HepG2 (cell line): ENCODE measurements at places on chromosomes 2 and 18. TPM values are rescaled to one million over a fixed set of nuclear protein-coding genes. Genes with fewer than 3 reads are reported as not detected.

DNA sequence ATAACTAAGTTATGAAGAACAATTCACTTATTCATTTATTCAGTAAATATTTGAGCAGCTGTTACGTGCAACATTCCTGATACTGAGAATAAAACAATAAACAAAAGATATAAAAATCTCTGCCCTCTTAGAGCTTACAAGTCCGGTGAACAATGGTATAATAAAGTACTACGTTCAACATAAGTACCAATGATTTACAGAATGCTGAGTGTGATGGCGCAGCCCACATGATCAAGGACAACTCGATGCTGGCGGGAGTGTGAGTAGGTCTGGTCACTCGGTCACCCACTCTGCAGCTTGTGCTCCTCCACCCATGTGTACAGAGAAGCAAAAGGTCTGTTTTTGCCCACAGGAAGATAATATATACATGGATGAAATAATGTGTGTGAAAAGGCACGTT, 254.3 kb downstream of the BCL11A start:
- DNase-seq, result no peak

The MC5R gene
- total RNA-seq, result not detected in 2 replicates

DNA sequence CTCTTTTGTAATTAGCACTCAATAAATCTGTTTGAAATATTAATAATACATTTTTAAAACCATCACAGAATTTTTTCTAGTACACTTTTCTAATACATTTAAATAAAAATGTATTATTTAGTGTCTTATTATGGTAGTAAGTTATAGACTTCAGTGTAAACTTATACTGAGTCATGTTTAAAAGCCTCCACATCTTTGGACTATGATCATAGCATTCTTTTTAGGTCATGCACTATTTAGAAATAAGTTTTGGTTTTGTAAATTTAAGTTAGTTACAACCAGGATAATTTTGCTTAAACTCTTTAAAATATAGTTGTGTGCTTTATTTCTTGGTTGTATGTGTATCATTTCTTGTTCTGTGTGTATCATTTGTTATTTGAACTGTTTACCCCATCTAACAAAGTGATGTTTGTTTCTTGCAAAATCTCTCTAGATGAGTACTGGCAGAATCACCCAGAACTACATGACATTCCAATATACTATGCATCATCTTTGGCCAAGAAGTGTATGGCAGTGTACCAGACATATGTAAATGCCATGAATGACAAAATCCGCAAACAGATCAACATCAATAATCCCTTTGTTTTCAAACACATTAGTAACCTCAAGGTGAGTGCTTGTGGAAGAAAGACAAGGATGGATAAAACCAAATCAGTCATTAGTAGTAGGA, 16.7 kb downstream of the CPSF3 start:
- DNase-seq, result no peak

DNA sequence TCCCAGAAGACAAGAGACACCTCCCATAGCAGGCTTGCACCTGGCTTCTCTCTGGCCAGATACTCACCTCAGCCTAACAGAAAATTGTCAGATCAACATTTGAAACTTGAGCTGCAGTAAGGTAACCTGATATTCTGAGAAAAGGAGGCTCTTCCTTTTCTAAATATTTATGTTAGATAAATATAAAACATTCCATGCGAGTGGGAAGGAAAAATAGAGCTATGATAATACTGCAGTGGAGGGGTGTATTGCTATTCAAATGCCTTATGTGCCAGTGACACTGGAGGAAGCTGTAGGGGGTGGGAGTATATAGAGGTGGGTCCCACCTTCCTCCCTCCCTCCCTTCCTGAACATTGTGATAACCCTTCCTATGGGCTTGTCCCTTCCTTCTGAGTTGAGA, 515.5 kb upstream of the CHAC2 start:
- DNase-seq, result no peak

GRCh38 chr2:167933097-167933814, 314.1 kb downstream of the STK39 start:
- no peak for DNase-seq

DNA sequence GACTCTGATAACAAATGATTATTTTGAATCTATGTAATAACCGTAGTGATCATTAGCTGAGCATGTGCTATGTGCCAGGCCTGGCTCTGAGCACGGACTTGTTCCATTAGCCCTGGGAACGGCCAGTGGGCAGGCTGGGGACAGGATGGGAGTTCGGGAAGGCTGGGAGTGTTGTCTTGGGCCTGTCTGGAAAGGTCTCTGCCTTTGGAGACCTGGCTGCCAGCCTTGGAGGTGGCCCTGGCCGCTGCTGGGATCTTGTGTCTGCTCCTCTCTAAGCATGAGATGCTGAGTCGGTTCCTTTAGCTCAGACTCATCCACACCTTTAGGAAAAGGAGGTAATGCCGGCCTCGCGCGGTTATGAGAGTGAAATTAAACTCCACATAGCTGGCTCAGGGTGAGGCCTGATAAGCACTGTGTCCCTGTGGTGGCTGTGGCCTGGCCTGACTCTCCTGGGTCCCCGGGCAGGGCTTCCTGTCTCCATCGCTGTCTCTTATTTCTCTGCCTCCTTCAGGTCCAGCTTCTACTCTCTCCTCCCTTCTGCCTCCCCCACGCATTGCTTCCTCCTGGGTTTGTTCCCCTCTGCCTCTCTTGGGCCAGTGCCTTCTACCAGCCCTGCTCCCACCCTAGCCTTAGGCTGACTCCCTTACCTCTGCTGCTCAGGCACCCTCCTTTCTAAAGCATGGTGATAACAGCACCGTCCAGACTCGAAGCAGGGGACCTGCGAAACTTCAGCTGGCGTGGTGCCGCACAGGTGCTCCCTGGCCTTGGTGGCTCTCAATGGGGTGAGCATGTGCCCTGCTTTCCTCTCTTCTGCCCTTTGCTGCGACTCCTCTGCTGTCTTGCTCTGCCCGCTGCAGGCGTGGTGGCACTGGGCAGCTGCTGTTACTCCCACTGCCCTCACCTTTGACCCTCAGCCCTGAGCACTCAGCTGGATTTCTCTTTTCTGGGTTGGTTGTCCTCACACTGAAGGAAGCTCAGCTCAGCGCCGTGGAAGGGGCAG, 41.8 kb downstream of the NCK2 start:
- no peak for DNase-seq

The MROH2A gene
- total RNA-seq, result 0.04 TPM in 1 of 2 replicates, not detected in the other

- no peak for DNase-seq
These were observed 83.3 kb downstream of the SMIM21 start for GRCh38 chr18:75344161-75344560.

The SPP2 gene
- total RNA-seq, result not detected in 2 replicates

DNA sequence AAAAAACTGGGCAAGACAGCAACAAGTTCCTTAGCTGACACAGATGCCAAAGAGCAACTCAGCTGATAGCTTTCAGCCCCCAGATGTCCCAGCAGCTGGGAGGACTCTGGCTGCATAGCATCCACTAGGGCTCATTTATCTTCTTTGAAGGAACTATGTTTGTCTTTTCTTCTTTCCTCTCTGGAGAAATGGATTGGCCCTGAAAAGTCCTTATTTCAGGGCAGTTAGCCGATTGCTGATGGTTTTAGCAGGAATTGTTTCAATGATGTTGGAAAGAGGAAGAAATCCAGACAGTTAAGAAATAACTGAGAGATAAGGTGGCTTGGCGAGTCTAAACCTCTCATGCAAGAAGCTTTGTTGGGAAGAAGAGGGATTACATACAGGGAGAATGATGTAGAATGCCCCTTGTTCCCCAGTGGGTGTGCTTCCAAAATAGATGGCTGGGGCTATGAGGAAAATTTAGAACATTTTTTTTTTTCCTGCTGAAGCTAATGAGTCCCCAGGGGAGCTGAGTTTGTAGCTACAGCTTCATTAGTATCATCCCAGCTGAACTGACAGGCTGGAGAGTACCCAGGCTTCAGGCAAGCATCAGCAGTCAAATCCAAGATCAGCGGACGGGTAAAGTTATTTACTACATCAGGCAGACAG, 33.6 kb upstream of the SERPINE2 start:
- no peak for DNase-seq

The TDRD15 gene
- total RNA-seq, result 0.28 and 0.29 TPM in 2 replicates

DNA sequence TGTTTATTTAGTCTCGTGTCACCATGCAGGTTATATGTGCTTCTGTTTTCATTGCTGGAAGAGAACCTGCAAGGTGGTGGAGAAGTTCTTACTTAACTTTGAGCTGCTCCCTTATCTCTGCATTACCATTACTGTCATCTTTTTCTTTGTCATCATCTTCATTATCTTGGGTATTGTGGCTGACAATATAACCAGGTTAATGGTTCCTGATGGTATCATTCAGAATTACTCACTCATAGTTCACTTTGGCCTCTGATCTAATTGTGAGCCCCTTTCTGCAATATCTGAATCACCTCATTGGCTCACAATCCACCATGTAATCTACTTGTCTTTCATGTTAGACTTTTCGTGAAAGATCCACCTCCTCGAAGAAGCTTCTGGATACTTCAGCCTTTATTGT, 5.0 kb downstream of the CD28 start:
- no peak for DNase-seq

- no peak for DNase-seq
These were observed 109.6 kb downstream of the GLI2 start for GRCh38 chr2:120845277-120845676.

DNA sequence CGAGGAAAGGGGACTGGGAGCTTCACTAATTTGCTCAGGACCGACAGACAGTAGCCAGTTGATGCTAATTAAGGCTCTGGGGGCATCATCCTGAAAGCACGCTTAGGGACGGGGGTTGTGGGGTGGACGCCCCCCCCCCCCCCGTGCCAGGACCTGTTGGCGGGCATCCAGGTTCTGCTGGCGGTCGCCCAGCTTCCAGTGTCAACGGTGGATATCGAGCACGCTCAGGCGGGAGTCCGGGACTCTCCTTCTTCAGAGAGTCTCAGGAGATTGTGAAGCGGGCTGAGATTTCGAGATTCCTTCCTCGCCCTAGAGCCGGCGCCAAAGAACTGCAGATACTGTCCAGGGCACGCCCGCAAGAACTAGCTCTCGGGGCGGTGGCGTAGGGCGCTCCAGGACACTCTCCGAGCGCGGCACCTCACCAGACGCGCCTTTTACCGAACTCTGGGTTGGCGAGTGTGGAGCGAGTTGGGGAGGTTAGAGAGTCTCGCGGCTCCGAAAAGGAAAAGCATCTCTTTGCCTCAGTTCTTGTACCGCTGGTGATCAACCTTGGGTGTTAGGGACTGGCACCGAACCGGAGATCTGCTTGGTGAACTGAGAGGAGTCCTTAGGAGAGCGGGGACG, 5.6 kb downstream of the RAX start:
- no peak for DNase-seq

The PIK3C3 gene
- total RNA-seq, result 46.4 and 63.8 TPM in 2 replicates

- no peak for DNase-seq
These were observed 30.0 kb upstream of the ERMN start for GRCh38 chr2:157355618-157356017.

The ADAM23 gene
- 0.04 TPM in 1 of 2 replicates, not detected in the other for total RNA-seq

DNA sequence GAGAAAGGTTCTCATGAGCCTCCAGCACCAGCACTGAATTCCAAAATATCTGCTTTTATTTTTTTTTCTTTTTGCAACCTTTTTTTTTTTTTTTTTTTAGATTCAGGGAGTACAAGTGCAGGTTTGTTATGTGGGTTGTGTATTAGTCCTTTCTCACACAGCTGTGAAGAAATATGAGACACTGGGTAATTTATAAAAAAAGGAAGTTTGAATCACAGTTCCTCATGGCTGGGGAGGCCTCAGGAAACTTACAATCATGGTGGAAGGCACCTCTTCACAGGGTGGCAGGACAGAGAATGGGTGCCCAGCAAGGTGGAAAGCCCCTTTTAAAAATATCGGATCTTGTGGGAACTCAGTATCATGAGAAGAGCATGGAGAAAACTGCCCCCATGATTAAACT, 7.9 kb upstream of the TMX3 start:
- no peak for DNase-seq

DNA sequence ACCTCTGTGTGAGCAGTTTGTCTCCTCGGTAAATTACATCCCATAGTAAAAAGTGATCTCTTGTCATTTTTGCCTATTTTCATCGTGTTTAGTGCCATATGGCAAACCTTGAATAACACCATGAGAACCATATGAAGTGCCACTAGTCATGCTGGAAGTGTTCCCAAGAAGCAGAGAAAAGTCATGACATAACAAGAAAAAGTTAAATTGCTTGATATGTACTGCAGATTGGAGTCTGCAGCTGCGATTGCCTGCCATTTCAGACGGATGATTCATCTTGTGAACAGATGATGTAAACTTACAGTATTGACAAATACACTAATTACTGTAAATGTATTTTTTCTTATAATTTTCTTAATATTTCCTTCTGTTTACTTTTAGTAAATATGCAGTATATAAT, 846.7 kb downstream of the BCL11A start:
- DNase-seq, result no peak

DNA sequence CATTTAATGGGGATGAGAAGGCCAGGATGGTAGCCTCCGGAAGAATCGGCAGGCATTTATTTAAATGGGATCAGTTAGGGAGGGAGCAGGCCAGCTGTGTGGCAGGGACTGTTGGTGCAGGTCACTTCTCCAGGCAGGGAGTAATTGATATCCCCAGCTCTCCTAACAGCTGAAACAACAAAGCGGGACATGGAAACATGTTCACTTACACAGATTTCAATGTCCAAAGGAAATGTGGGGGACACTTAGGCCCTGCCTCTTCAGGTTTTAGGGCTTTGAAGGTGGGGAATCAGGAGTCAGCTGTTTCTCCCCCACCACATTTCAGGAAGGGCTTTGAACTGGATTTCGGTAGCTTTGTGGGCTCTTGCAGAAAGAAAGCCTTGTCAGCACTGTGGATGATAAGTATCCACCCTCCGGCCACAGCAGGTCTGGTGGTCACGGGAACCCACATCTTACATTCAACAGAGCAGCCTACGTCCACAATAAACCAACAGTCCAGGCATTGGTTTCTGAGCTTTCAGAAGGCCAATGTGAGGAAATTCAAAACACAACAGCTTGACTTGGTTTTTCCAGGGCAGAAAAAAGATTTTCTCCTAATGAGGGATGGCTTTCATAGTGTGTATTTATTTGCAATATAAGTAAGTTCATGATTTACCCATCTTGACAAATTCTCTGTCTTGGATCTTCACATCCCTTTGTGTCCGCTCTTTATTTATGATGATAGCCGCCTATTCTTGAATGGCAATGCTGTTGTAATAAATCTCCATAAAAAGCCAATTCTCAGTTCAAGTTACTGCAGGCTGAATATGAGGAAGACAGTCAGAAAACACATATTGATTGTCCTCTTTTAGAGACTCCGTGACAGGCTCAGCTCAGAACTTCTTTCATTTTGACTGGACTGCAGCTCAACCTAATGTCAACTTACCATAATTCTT, 96.6 kb upstream of the NRP2 start:
- no peak for DNase-seq

DNA sequence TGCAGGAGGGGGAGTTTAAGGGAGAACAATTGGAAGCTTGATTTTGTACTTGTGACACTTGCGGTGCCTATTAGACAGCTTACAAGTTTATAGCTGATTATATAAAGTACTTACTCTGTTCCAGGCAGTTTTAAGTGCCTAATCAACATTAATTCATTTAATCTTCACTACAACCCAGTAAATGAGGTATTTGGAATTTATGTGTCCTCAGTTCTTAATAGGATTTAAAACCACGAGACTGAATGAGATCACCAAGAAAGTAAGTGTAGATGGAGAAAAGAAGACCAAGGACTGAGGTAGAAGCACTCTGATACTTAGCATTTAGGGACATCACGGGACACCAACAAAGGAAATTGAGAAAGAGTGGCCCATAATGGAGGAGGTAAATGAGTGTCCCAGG, 49.8 kb downstream of the ZC3H15 start:
- DNase-seq, result no peak

The PLEKHH2 gene
- total RNA-seq, result 0.52 and 1.1 TPM in 2 replicates
